ENCODE measurements at places on chromosomes 5 and 9. TPM values are rescaled to one million over a fixed set of nuclear protein-coding genes. Genes with fewer than 3 reads are reported as not detected.
A peak's percentile ranks its signal among the peaks of the same experiment; 100 is the strongest.

DNA sequence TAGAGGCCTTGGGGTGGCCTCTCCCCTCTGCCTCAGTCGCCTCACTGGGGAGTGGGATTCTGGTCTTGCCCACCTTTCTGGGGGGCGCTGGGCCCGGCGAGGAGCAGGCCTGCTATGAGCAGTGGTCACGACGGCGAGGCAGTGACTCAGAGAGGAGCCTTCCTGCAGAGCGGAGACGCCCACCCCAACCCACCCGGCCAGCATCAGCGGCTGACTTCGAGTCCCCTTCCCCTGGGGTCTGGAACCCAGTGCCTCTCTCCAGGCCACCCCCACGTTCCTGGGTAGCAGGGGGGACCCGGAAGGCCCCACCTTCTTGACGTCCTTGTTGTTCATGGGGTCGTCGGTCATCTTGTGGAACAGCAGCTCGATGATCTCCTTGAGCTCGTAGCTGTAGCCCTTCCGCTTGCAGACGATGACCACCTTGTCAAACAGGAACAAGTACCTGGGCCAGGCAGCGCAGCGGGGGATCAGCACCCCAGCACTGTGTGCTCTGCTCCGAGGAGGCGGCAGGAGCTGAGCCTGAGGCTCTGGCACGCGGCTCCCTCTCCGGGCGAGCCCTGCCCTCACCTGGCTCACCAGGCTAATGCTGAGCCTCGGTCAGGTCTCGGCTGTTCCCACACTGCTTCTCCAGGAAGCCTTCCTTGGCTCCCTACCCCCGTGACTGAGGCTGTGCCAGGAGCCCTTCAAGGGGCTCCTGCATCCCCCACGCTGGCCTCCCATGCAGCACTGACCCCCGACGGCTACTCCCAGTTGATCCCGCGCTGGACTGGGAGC is 50.1 kb upstream of the SARDH start:
- H3K4me1 ChIP-seq, result no peaks in the 10 kb centered on the region
- H3K27me3 ChIP-seq, result no peaks in the 10 kb centered on the region
- no peak overlapping the region for H3K4me3 ChIP-seq
- H3K27ac ChIP-seq, result peak overlapping the region; percentile 24

DNA sequence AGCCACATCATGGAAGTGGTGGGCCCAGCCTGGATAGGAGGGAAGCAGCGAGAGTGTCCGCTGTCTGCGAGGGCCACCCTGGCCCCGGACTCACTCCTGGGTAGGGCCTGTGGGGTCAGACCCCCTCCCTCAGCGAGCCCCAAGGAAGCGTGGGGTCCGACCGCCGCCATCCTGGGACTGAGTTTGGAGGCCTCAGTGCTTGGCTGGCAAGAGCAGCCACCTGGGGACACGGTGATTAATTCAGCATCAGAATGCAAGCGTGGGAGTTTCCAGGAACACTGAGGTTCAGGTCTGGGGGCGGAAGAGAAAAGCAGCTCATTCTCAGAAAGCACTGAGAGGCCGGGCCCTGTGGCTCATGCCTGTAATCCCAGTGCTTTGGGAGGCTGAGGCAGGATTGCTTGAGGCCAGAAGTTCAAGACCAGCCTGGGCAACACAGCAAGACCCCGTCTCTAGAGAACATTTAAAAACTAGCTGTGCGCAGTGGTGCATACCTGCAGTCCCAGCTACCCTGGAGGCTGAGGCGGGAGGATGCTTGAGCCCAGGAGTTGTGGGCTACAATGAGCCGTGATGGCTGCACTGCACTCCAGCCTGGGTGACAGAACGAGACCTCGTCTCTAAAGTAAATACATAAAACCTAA is 18.3 kb upstream of the CAMSAP1 start:
- no peak overlapping the region for H3K4me3 ChIP-seq
- no peaks in the 10 kb centered on the region for H3K27me3 ChIP-seq
- no peaks in the 10 kb centered on the region for H3K36me3 ChIP-seq
- H3K4me1 ChIP-seq, result no peaks in the 10 kb centered on the region
- no peak overlapping the region for H3K27ac ChIP-seq

GRCh38 chr5:172885597-172886340 is 51.7 kb downstream of the ERGIC1 start:
- DNase-seq, result no peak
- H3K36me3 ChIP-seq, result no peaks in the 10 kb centered on the region
- H3K4me3 ChIP-seq, result no peak overlapping the region
- H3K4me1 ChIP-seq, result peaks cover 14% of the 10 kb centered on the region

DNA sequence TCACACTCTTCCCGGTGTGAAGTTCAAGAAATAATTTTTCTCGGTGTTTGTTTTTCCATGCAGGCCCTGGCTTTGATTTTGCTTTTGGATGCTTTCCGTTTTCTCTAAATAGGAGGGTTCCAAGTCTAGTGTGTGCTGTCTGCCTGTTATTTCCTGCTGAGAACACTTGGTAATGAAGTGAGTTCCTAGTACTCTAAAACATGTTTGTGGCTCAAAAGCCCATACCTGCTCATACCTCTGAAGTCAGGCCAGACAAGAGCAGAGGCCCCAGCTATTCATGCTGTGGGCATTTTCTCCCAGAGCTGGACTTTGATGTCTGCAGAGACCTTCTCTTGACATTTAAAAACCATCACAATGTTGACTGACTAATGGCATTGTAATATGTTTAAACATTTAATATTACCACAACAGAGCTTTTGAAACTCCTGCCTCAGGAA is 211.2 kb downstream of the GOLPH3 start:
- DNase-seq, result no peak
- no peaks in the 10 kb centered on the region for H3K36me3 ChIP-seq
- no peaks in the 10 kb centered on the region for H3K27me3 ChIP-seq
- H3K4me1 ChIP-seq, result no peaks in the 10 kb centered on the region
- H3K4me3 ChIP-seq, result no peak overlapping the region

DNA sequence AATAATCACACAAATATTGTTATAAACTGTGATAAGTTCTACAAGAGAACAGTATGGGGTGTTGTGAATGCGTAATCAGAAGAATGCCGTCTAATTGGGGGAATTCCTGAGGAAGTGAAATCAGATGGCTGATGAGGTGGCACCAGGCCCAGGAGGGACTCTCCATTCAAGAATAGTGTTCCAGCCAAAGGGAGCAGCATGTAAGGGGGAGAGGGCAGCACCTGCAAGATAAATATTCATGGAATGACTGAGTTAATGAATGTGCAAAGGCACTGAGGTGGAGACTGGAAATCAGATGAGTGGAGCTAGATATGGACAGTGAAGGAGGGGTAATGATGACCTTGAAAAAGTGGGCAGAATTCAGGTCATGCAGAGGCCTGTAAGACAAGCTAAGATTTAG is 250.6 kb downstream of the ARRDC3 start:
- H3K4me3 ChIP-seq, result no peak overlapping the region
- no peaks in the 10 kb centered on the region for H3K27me3 ChIP-seq
- DNase-seq, result no peak
- H3K36me3 ChIP-seq, result no peaks in the 10 kb centered on the region
- no peak overlapping the region for H3K27ac ChIP-seq

- H3K36me3 ChIP-seq, result no peaks in the 10 kb centered on the region
- no peak overlapping the region for H3K4me3 ChIP-seq
- no peaks in the 10 kb centered on the region for H3K27me3 ChIP-seq
- no peak for DNase-seq
- H3K4me1 ChIP-seq, result no peaks in the 10 kb centered on the region
- no peak overlapping the region for H3K27ac ChIP-seq
These were observed 102.2 kb upstream of the SLCO6A1 start for GRCh38 chr5:102600964-102601363.

- no peaks in the 10 kb centered on the region for H3K27me3 ChIP-seq
- DNase-seq, result no peak
- H3K27ac ChIP-seq, result no peak overlapping the region
- no peak overlapping the region for H3K4me3 ChIP-seq
These were observed 252.1 kb downstream of the SEC61B start for GRCh38 chr9:99474186-99474585.

- no peak overlapping the region for H3K27ac ChIP-seq
- no peaks in the 10 kb centered on the region for H3K4me1 ChIP-seq
- no peaks in the 10 kb centered on the region for H3K36me3 ChIP-seq
- DNase-seq, result no peak
- H3K27me3 ChIP-seq, result no peaks in the 10 kb centered on the region
- no peak overlapping the region for H3K4me3 ChIP-seq
These were observed 77.8 kb upstream of the SPIN1 start for GRCh38 chr9:88310310-88310980.

DNA sequence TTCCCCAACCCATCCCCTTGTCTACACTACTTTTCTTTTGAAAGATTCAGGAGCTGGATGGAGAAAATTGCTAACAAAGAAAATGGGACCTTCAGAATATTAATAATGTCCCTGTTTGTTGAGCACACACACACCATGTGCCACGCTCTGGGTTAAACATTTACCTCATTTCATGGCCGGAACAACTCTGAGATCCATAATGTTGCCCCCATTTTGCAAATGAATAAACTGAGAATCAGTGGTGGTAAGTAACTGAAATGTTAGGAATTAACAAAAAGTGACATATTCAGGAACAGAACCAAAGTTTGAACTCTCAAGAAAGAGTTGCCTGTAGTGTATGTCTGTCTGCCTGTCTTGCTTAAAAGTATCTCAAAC is 51.4 kb upstream of the SMAD5 start:
- H3K4me1 ChIP-seq, result peaks cover 11% of the 10 kb centered on the region
- no peak for DNase-seq

GRCh38 chr5:9774472-9775079 is 144.4 kb upstream of the TAS2R1 start:
- no peak overlapping the region for H3K27ac ChIP-seq
- DNase-seq, result no peak
- H3K4me3 ChIP-seq, result no peak overlapping the region
- no peaks in the 10 kb centered on the region for H3K4me1 ChIP-seq
- H3K36me3 ChIP-seq, result no peaks in the 10 kb centered on the region

DNA sequence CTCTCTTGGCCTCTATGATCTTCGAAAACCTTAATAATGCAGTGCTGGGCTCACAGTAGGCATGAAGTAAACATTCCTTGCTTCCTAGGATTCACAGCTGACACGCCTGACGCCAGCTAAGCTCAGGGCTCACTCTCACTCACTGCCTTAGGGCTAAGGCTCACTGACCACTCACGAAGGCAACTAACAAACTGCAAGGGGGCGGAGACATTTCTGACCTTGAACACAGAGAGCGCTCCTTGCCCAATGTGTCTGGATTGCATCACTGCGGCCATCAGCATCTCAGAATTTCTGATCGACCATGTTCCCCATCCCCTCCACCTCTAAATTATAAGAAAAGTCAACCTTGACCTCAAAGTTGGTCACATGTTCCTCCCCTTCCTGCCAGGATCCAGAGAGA is 372.6 kb downstream of the EBF1 start:
- no peaks in the 10 kb centered on the region for H3K4me1 ChIP-seq
- no peaks in the 10 kb centered on the region for H3K27me3 ChIP-seq
- H3K4me3 ChIP-seq, result no peak overlapping the region
- no peaks in the 10 kb centered on the region for H3K36me3 ChIP-seq
- no peak for DNase-seq
- no peak overlapping the region for H3K27ac ChIP-seq

DNA sequence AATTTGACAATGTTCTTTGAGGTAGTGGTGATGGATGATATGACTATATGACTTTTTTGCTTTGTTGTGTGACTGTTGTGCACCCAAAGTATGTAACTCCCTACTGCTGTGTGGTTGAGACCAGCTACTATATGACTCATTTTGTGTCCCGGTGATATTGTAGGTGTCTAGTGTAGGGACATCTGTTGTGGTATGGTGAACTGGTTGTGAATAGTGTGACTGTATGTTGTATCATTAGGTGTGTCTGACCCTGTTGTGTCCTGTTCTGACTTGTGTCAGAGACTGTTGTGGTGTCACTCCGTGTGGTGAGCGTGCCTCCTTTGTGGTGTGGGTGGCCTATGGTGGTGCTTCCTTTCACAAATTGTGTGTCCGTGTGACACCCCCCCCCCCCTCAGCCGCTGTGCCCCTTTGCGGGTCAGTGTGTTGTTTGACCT is 11.2 kb upstream of the CXXC5 start:
- peaks cover 43% of the 10 kb centered on the region for H3K4me1 ChIP-seq
- H3K27ac ChIP-seq, result peak overlapping the region; percentile 82
- no peaks in the 10 kb centered on the region for H3K27me3 ChIP-seq
- H3K4me3 ChIP-seq, result no peak overlapping the region
- DNase-seq, result no peak

DNA sequence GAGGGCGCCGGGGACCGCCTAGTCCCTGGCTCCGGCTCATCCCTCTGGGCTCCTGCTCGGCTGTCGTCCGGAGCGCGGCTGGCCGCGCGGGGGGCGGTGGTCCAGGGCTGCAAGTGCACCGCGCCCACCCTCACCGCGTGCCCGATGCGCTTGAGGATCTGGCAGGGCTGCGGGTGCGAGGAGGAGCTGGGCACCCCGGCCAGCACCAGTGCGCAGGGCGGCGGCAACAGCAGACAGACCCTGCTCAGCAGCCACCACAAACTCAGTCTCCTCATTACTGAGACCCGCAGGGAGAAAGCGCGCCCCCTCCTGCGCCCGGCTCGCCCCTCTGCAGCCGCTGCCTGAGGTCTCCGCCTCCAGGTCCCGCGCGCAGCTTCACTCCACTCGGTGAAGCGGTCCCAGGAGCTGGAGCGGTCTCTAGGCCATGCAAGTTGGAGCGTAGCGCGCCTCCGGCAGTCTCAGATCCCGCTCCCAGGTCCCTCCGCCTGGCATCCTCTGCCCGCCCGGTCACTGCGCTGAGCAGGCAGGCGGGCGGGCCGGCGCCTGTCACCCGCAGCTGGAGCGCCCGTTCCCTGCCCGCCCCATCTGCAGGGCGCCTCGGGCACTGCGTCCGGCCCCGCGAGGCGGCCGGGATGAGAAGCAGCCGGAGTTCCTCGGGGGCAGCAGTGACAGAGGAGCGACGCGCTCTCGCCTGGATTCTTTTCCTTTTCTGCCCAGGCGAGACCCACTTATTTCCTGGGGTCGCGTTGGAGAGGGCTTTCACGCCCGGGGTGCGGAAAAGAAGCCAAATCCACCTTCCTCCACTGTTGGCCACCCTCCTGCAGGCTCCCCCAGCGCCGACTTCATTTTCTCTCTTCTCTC is 512 bp downstream of the GRIN3A start:
- no peaks in the 10 kb centered on the region for H3K4me1 ChIP-seq
- H3K36me3 ChIP-seq, result no peaks in the 10 kb centered on the region
- no peak for DNase-seq
- no peaks in the 10 kb centered on the region for H3K27me3 ChIP-seq
- H3K4me3 ChIP-seq, result no peak overlapping the region

GRCh38 chr5:58649716-58650115 is 66.8 kb downstream of the RAB3C start:
- no peaks in the 10 kb centered on the region for H3K4me1 ChIP-seq
- H3K27me3 ChIP-seq, result no peaks in the 10 kb centered on the region
- H3K36me3 ChIP-seq, result no peaks in the 10 kb centered on the region
- no peak for DNase-seq

DNA sequence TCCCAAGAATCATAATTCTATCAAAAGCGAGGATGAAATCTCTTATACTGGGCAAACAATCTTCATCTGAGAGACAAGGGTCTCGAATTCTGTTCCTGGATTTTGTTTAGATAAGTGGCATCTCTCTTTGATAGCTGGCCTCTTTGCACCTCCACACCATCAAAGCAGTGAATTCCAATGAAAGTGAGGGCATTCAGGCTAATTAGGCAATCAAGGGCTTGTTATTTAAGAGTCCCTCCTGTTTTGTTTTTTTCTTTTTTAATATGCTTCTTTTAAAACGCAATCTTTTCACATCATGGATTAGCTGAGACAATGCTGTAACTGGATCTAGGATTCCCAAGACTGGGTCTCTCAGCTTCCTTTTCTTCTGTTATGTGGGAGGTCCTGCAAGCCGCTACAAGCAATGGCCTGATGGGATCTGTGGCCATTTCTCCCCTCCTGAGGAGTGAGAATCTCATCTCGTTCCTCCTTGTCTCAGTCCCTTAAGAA is 67.9 kb downstream of the TNC start:
- H3K4me1 ChIP-seq, result no peaks in the 10 kb centered on the region
- no peaks in the 10 kb centered on the region for H3K36me3 ChIP-seq
- H3K4me3 ChIP-seq, result no peak overlapping the region

UGT3A2 gene
- total RNA-seq, result not detected

SLC23A1 gene
- 20.4 TPM for total RNA-seq

CCL21 gene
- total RNA-seq, result not detected

CTSV gene
- 110 TPM for total RNA-seq

PPP2R2B gene
- total RNA-seq, result 9.8 TPM

SLC25A2 gene
- total RNA-seq, result 0.67 TPM

Measured in Caco-2 (cell line).